Hypothalamus (tissue), 51 donors: ENCODE measurements at places on chromosomes 7 and 10.

- DNase-seq, result no peak
These were observed 73.6 kb downstream of the COBL start for GRCh38 chr7:51242881-51243518.

GRCh38 chr10:59880019-59880717, 26.2 kb downstream of the CCDC6 start:
- DNase-seq, result no peak

DNA sequence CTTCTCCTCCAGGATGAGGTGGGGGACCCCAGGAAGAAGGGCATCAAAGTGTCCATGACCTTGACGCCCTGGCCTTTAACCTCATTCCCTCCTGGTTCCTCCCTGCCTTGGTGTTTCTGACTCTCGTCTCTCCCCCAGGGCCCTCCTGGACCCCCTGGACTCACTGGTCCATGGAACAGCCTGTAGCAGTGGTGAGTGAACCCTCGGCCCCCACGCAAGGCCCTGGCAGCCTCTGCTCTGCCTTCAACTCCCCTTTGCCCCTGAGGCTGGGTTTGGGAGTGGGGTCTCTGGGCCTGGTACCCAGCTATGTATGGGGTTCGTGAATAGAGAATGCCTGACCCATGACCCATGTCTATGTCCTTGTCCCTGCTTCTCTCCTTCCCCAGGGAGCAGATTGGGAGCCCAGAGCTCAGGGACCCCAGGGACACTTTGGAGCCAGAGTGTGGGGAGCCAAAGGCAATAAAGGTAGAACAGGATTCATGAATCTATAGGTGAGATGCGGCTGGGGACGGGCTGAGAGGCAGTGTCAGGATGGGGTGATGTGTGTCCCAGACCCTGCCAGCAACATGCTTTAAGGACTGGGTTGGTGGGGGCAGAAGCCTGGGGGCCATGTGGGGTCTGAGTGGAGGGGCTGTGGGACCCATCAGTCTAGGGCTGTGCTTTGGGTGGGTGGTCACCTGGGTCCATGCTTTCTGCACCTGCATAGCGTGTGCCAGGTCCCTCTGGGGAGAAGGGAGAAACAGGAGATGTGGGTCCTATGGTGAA, 18.4 kb upstream of the VOPP1 start:
- no peak for DNase-seq

DNA sequence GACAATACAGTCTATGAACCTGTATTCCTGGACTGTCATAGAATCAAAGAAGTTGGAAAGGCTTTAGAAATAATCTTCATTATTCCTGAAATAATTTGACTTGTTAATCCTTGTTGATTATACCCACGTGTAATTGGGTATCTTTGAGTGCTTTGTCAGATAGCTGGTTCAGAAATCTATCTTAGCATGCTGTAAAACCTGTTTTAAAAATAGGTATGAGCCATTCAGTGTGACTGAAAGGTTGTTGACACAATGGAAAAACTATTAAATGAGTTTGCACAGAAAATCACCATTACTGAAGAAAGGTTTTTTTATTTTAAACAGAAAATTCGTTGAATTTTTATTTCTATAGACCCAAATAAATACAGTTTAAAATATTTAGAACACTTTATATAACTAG, 38.7 kb downstream of the PHTF2 start:
- no peak for DNase-seq

DNA sequence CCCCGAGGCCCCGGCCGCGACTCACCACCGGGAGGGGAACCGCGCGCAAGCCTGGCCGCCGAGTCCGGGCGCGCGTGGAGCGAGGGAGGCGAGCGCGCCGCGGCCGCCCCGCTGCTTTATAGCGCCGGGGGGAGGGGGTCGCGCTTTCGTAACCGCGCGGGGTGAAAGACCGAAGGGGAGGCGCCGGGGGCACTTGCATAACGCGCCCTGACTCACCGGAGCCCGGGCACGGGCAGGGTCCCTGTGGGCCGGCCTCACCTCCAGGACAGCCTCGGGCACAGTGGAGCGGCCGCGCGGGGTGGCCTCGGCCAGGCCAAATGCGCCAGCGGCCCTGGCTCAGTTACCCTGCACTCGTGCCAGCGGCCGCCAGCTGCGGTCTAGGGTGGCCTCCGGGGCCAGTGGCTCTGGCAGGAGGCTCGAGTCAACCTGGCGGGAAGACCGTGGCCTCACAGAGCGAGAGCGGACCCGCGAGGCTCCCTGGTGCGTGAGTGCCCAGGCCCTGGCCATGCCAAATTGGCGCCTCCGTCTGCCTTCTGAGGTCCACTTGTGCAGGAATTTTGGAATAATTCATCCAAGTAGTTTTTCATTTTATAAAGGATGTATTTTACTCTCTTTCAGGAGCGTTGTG, at the start of gene RBP4:
Gene RBP4, minus strand, starts transcription at position 90 of the 628 bp plus-strand sequence. CDS start 207 bp downstream, outside the sequence.
- no peak for DNase-seq

DNA sequence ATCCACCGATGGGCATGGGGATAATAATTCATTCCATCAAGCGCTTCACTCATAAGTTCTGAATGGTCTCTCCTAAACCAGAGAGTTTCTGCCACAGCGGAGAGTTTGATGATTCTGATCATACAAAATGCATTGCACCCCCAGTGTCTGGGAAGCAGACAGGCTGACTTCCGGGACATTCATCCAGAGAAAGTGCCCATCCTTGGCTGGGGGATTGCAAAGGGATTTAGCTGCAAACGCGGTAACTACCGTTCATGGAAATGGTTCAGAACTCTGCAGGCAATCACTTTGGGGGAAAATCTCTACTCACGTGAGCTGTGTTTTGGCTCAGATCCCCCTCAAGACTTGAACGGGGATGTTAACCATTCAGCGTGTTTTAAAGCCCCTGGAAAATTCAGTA, 33.4 kb upstream of the CALN1 start:
- no peak for DNase-seq

DNA sequence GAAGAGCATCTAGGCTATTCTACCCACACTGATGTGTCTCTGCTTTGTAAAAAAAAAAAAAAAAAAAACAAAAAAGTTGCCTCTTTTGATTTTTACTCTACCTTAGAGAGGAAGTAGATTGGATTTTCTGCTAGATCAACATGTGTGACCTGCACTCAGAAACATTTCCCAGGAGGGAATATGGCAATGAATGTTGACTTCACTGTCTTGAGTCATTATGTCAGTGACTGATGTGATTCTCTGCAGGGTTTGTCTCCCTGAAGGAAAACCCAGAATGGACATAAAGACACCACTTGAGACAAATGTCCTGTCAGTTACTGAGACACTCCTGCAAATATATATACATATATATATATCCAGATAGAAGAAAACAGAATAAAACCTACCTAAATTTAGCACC, 370.3 kb downstream of the BMPER start:
- DNase-seq, result no peak

DNA sequence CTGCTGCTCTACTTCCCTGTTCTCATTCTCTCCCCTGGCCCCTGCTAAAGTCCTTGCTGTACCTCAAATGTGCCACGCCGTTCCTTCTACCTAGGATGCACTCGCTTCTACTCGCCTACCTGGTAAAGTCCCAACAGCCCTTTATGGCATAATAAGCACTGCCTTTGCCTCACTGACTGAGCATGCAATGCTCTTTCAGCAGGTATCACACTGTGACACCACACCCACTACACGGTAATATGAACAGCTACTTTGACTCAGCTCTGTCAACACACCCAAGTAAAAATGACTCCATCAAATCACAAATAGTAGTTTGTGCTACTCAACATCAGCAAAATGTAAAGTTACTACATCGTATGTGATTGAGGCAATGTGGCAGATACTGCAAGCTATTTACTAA, 37.6 kb downstream of the FAM204A start:
- no peak for DNase-seq

DNA sequence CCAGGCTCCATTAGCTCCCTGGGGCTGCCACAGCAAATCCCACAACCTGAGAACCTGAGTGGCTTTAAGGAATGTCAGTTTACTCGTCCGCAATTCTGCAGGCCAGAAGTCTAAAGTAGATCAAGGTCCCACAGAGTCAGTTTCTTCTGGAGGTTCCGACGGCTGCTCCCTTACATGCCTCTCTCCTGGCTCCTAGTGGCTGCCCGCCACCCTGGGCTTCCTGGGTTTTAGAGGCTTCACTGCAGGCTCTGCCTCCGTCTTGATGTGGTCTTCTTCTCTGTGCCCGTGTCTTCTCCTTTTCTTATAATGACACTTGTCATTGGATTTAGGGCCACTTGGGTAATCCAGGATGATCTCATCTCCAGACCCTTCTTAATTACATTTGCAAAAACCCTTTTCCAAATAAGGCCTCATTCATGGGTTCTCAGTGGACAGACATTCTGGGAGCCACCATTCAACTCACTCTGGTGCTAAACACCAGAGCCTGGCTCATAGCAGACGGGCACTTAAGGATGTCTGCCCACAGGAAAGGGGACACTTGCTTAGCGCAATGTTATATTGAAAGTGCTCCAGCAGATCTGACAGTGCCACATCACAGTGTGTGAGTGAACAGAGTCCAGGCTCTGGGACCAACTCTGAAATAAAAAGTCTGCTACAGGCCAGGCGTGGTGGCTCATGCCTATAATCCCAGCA, 77.6 kb downstream of the VWC2 start:
- no peak for DNase-seq
